AG04450 (cell line): ENCODE measurements at places on chromosomes 1 and 21.
A peak's percentile ranks its signal among the peaks of the same experiment; 100 is the strongest.

DNA sequence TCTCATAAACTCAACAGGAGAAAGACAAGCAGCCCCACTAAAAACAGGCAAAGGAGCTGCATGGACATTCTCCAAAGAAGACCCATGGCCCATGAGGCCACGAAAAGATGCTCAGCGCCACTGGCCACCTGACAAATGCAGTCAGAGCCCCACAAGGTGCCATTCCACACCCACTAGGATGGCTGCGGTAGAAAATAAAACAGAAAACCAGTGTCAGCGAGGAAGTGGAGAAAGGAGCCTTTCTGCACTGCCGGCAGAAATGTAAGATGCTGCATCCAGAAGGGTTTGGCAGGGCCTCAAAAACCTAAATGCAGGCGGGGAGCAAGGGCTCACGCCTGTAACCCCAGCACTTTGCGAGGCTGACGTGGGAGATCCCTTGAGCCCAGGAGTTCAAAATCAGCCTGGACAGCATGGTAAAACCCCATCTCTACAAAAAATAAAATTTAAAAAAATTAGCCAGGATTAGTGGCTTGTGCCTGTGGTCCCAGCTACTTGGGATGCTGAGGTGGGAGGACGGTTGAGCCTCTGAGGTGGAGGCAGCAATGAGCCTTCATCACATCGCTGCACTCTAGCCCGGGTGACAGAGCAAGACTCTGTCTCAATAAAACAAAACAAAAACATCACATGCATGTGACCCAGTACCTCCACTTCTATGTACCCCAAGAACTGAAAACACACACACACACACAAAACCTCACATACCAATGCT is 4.2 kb downstream of the WNT9A start:
- no peak for DNase-seq

- no peak for DNase-seq
Observed at GRCh38 chr1:51559064-51559500, 40.0 kb upstream of the EPS15 start.

DNA sequence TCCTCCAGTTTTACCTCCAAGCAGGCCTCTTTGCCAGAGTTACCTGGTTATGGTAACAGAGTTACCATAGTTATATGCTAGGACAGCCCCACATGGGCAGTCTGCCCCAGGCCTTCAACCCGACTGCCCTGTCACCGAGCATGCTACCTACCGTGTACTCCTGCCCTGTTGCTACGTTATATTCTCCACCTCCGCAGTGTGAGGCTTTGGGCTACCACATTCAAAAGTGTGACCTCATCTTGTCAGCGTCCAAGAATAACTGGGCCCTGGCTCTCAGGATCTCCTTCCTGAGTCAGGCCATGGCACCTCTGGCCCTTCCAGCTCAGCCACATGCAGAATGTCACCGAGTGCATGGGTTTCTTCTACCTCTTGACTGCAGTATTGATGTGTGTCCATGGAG is 8.9 kb downstream of the MAPKAPK2 start:
- DNase-seq, result no peak

DNA sequence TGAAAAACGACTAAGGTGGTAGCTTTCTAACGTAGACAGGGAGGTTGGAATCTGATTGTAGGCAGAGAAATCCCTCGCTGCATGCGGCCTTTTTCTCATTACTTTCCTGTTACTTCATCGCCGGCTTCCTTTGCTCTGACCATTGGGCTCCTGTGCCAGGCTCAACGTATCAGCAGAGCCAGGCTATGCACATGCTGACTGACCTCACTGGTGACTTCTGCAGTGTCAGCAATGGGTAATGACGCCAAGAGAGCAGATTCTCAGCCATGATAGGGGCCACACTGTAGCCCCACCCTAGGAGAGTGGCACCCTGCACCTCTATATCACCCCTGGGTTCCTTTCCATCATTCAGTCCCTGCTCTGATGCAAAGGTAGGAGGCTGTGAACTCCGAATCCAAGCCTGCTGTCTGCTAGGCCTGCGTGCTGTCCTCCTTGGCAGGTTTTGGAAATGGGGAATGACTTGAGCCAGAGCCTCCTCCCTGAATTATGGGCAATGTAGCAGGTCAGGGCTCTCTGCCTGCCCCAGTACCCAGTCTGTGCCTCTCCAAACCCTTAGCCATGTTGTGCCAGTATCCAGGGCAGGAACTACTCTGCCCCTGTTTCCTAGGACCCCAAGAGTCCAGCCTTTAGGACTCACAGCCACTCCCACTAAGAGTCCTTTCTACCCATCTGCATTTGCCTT is 11.4 kb downstream of the PPFIA4 start:
- DNase-seq, result no peak

DNA sequence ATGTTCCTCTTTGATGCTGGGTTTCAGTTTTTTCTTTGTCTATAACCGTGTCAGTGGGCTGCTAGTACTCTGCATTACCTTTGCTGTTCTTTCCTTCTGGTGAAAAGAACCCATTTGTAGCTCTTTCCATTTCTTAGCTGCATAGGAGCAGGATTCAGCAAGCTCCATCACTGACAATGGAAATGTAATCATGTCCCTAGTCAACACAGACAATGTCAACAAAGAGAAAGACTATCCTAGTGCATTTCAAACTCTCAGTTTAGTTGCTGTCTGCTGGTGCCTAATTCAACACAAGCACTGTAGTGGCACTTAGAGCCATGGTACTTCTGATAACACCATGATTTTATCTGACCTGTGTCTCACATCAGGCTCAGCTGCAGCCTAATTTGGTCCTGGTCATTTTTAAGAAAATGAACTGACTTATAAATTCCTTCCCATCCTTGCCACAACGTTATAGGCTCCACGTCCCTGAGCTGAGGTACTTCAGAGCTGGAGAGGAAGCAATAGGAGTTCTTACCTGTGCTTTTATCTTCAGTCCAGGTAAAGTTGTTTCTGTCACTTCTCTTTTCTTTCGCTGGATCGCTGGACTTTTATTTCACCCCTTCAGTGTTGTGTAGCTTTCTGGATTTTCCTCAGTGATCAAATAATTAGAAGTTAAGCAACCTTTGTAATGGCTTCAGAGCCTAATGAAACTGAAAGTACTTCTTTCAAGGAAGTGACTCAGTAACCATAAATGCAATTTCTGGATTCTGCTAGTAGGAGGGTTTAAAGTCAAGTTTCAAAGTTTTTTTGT is at the start of gene GBP3:
Gene GBP3 (minus strand): TSS at position 700 of the 793 bp plus-strand sequence. CDS start 2,145 bp downstream, outside the sequence.
- peak; percentile 11 for DNase-seq

GRCh38 chr1:33180911-33181890 is 642 bp downstream of the TRIM62 start:
- DNase-seq, result no peak

- no peak for DNase-seq
Observed at GRCh38 chr1:46471848-46472492, 17.7 kb upstream of the DMBX1 start.

- DNase-seq, result no peak
Observed at GRCh38 chr1:64623750-64624191, 121.1 kb upstream of the RAVER2 start.

DNA sequence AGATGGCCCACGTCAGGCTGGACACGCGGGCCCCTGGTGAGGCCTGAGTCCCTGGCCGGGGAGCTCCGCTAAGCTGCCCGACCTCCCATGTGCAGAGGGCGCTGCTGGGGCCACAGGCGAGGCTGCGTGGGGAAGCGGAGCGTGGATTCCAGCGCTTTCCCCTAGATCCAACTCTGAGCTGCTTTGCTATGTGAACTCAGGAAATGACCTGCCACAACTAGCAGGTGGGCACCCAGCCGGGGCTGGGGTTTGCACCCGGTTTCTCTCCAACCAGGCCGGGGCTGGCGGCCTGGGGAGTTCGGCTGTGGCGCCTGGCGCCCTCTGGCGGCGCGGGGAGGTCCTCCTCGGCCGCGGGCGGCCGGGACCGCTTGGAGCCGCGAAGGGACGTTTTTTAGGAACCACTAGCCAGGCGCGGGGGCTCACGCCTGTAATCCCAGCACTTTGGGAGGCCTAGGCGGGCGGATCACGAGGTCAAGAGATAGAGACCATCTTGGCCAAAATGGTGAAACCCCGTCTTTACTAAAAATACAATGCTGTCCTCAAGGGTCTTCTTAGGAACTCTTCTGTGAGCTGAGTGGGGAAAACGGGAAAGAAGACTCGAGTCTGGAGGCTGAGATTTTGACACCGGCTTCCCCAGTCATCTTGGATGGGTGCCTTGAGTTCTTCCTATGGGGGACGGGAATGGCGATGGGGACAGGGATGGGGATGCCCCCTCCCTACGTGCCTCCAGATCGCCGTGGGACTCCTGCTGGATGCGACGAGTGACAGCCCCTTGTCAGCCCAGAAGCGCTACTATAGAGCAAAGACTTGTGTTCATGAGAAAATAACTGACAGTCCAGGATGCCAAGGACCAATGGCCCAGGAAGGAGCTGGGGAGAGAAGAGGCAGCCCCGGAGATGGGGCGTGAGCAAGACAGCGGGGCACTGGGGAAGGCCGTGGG is 12.6 kb downstream of the PYCR2 start:
- DNase-seq, result no peak

- no peak for DNase-seq
Observed at GRCh38 chr1:233869680-233870079, 34.8 kb upstream of the SLC35F3 start.

GRCh38 chr1:200737647-200738291 is 924 bp upstream of the CAMSAP2 start:
- no peak for DNase-seq

DNA sequence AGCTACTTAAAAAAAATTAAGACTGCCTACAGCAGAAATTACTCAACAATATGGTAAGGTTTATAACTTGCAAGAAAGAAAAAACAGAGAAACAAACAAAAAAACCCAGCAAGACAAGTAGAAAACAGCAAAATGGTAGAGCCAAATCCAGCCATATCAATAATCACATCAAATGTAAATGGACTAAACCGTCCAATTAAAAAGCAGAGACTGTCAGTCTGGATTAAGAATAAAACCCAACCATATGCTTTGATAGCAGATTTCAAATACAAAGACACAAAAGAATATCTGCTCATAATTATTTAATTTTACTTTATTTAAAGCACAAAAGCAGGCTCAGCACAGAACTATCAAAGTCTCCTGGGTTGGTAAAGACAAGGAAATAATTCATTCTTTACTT is 17.5 kb downstream of the PACC1 start:
- no peak for DNase-seq

DNA sequence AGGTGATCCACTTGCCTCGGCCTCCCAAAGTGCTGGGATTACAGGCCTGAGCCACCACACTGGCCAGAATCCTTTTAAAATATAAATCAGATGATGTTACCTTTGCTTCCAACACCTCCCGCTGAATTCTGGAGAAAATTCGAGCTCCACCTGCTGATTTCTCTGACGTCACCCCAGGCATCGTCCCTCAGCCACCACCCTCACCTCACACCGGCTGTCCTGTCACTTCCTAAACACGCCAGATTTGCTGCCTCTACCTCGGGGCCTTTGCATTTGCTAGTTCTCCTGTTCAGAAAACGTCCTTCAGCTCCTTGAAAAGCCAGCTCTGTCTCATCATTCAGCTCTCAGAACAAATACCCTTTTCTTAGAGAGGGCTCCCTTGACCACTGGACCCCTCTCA is 57.9 kb downstream of the FBXO2 start:
- no peak for DNase-seq

GRCh38 chr1:150161747-150162581 is 12.2 kb downstream of the PLEKHO1 start:
- DNase-seq, result no peak

GRCh38 chr21:29825936-29826335 is 113.9 kb downstream of the GRIK1 start:
- no peak for DNase-seq

- no peak for DNase-seq
Observed at GRCh38 chr1:235296729-235297128, 31.2 kb downstream of the ARID4B start.

- DNase-seq, result no peak
Observed at GRCh38 chr1:176932114-176933104, 232.1 kb downstream of the ASTN1 start.

- no peak for DNase-seq
Observed at GRCh38 chr1:115640384-115640783, 1.4 kb upstream of the VANGL1 start.

- no peak for DNase-seq
Observed at GRCh38 chr1:33575324-33575879, 103.0 kb downstream of the ZSCAN20 start.

- DNase-seq, result no peak
Observed at GRCh38 chr1:114008480-114008941, 29.2 kb downstream of the OLFML3 start.

- no peak for DNase-seq
Observed at GRCh38 chr1:71850936-71851335, 431.4 kb downstream of the NEGR1 start.

DNA sequence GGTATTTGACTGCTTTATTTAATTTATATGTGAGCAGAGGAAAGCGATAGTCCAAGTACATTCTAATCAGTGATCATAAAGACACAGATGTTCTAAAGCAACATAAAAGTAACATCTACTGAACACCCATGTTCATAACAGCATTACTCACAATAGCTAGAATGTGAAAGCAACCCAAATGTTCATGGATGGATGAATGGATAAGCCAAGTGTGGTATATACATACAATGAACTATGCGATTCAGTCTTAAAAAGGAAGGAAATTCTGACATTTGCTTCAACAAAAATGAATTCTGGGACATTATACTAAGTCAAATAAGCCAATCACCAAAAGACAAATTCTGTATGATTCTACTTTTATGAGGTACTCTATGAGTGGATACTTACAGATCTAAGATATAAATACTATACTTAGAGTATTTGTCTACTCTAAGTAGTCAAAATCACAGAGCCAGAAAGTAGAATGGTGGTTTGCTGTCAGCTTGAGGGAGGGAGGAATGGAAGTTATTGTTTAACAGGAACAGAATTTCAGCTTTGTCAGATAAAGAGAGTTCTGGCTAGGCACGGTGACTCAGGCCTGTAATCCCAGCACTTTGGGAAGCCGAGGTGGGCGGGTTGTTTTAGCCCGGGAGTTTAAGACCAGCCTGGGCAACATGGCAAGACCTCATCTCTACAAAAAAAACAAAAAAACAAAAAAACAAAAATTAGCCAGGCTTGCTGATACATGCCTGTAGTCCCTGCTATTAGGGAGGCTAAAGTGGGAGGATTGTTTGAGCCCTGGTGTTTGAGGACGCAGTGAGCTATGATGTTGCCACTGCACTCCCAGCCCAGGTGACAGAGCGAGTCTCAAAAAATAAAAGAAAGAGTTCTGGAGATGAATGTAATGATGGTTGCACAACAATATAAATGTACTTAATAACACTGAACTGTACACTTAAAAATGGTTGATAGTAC is 79.7 kb upstream of the ARHGAP29 start:
- DNase-seq, result no peak

GRCh38 chr1:115862403-115862802 is 21.5 kb upstream of the NHLH2 start:
- no peak for DNase-seq
